ENCODE measurements at places on chromosomes 6 and 20. TPM values are rescaled to one million over a fixed set of nuclear protein-coding genes. Genes with fewer than 3 reads are reported as not detected.

Gene BTBD3
- 6.6 TPM for total RNA-seq

Gene L3MBTL1
- total RNA-seq, result 8.3 TPM

Gene ARMH2
- total RNA-seq, result 1.4 TPM

Gene KCNQ5
- total RNA-seq, result 15.7 TPM

Gene ADGRF1
- total RNA-seq, result not detected

Gene PRSS35
- not detected for total RNA-seq

Gene SALL4
- 0.09 TPM for total RNA-seq

Gene ASIP
- total RNA-seq, result not detected

Gene FAXC
- not detected for total RNA-seq

Gene PLEKHG1
- total RNA-seq, result 0.57 TPM

Gene PLCB1
- total RNA-seq, result 0.18 TPM

Gene VTA1
- total RNA-seq, result 41.6 TPM

Data from T-helper 2 cell treated with Interferon-gamma antibody and Interleukin-4, amounts not matched to agents 100 ng/mL and 5 ng/mL, for 36 hours (primary cell).